NCI-H1092 (cell line): ENCODE measurements at places on chromosomes 2 and 18.
A peak's percentile ranks its signal among the peaks of the same experiment; 100 is the strongest.

DNA sequence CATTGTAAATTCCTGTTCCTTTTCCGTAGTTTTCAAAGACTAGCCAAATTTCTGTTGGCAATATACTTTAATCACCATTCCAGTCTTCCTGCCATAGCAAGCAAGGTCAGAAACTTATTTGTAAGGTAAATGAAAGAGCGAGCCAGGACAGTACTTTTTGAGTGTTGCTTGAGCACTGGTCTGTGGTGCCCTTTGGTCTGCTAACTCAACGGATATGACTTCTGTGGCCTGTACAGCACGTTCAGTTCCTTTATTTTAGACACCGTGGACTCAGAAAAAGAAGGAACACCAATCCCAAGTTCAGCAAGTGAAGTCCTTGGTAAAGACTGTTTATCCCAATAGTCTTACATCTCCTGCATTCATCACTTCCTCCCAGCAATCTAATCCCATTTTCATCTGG is 166.3 kb downstream of the MYO1B start:
- DNase-seq = no peak

- no peak for DNase-seq
Observed at GRCh38 chr2:188330316-188331053, 38.8 kb downstream of the GULP1 start.

DNA sequence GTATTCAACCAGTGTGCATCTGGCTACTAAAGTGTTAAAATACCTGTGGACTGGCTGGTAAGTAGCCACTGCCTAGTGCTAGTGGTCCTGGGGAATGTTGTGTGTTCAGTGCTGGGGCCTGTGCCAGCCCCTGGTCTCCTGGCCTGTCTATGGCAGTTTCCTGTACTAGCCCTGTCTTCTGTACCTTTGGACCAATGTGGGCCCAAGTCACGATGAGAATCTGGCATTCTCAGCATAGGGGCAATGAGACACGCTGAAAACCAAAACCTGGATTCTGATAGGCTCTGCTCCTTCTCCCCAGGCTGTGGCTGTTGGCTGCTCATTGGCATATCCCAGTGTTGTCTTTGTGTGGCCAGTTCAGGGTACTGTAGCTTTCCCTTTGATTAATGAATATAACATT is 170.4 kb downstream of the PTPRM start:
- no peak for DNase-seq

DNA sequence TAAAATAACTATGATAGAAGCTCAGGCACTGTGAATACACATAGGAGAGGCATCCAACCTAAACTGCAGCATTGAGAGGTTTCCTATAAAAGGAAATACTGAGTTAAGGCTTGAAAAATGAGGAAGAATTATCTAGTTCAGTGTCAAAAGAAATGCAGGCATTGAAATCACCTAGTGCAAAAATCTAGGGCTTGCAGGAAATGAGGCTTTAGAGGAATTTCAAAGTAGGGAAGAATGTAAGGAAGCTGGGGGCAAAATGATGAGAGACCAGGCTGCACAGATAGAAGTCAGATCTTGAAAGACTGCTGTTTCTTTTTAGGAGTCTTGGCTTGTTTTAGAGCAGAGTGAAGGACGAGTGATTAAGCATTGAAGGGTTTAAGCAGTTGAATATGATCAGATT is 28.1 kb upstream of the SCYGR2 start:
- DNase-seq = no peak

GRCh38 chr18:39845106-39845505 is 2109.9 kb upstream of the PIK3C3 start:
- no peak for DNase-seq

DNA sequence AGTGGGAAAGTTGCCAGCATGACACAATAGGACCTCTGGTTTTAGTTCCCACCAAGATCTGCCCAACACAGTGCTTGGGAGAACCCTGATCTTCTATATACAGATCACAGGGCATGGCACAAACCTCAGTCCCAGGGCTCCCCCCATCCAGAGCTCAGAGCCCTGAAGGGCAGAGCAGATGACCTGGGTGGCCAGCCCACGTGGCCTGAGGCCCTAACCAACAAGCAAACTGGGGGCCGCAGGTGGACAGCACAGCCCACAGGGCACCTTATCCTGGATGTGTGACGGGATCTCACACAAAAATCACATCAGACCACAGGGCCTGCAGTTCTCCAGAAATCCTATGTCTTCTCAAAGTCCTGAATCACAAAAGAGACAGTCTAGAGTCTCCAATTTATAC is 34.7 kb downstream of the CRACDL start:
- DNase-seq = no peak

DNA sequence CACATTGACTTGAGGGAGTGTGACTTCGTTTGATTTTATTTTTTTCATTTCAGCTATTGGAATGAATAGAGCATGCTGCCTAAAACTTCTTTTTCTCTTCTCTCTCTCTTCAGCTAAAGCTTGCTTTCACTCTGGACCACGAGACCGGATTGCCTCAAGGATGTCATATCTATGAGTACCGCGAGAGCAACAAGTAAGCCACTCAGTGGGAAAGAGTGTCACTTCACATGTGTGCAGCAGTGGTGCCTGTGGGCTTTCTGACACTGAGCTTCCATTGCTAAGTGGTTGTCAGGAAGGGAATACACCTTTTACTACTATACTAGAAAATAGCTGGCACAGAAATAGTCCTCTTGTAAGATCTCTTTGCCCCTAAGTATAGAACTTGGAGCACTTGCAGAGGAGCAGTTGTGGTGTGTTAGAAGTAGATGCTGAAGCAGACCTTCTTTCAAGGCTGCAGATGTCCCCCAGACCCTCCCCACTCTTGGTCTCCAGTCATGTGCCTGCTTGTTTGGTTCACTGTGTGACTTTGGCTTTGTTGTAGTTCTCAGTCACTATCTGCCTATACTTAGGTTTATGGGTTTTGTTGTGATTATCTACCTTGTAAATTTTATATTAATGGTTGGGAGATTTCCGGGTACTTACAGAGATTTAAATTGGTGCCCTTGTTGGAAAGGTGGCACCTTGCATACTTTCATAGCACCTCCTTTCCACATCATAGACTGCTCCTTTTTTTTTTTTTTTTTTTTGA is 78.5 kb upstream of the ALPP start:
- no peak for DNase-seq

GRCh38 chr2:146982393-146982846 is 862.4 kb upstream of the ACVR2A start:
- DNase-seq = no peak

DNA sequence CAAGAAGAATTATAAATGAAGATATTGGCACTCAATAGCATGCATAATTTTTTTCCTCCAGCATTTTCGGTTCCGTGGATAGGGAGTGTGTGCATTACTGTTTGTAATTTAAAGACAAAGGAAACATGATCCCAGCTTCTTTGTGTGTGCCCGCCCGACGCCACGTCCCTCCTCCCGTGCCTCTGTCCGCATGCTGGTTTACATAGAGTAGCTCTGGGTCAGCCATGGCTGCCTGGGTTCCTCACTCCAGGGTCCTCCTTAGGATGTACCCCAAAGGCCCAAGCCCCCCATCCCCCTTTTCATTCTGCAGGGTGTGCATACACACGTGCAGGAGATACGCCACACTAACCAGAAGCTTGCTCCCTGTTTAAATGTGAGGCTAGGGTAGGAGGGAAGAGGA is 214.7 kb downstream of the KLHL29 start:
- DNase-seq = peak; percentile 81

GRCh38 chr2:219573166-219573565 is 1.1 kb downstream of the INHA start:
- DNase-seq = no peak

DNA sequence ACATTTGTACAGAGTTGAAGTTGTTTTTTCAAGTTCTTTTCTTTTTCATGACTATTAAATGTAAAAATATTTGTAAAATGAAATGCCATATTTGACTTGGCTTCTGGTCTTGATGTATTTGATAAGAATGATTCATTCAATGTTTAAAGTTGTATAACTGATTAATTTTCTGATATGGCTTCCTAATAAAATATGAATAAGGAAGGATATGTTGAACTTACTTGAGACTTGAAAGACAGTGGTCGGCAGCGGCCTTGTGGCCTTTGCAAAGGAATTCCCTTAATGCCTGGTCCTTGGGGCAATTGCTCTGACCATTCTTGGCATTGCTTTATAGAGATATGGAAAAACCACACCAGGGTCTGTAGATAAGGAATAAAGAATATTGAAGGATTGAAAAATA is 25.9 kb upstream of the TMEM87B start:
- DNase-seq = no peak

DNA sequence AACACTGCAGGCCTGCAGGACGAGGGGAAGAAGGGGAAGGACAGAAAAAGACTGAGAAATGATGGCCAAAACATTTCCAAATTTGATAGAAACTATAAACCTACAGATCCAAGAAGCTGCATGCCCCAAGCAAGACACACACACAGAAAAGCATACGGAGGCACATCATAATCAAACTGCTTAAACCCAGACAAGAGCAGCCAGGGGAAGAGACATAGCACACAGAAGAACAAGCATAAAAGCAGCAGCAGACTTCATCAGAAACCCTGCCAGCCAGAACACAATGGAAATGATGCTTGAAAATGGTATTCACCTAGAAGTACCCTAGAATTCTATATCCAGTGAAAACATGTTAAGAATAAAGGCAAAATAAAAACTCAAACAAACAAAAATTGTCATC is 57.2 kb upstream of the RNU4ATAC start:
- no peak for DNase-seq

GRCh38 chr18:50356036-50356945 is 18.6 kb upstream of the SKA1 start:
- DNase-seq = no peak

- no peak for DNase-seq
Observed at GRCh38 chr2:8679567-8679826, 2.4 kb upstream of the ID2 start.

DNA sequence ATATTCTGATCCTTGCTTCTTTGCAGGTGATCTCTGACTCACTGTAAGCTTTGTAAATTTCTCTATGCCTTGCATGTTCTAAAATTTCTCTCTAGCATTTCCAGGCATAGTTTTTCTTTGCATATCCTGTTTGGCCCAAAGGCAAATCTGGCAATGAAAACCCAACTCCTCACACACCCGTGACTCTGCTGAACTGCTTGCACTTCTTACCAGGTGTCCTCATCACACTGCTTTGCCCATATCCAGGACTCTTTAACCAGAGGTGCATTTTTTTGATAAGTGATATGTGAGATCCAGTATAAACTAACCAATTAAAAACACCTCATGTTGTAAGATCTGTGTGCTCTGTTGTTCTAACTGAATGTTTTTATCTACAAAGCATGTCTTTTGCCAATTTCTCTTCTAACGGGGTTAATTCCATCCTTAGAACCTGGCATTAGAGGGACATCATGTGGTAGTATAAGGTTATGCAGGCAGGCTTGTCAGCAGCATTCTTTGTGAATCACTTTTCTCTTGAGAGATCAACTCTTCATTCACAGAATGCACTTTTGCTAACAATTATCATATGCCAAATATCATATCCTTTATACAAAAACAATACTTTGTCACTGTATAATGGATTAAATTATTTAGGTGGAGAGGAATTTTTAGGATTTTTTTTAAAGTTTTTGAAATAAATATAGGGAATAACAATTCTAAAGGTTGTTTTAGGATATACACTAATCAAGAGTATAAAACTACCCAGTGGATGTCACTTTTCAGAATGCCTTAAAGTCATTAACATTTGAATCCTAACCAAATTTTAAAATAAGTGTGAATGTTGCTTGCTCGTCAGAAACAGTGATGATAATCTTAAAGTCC is 20.8 kb upstream of the TMX3 start:
- DNase-seq = peak; percentile 1

DNA sequence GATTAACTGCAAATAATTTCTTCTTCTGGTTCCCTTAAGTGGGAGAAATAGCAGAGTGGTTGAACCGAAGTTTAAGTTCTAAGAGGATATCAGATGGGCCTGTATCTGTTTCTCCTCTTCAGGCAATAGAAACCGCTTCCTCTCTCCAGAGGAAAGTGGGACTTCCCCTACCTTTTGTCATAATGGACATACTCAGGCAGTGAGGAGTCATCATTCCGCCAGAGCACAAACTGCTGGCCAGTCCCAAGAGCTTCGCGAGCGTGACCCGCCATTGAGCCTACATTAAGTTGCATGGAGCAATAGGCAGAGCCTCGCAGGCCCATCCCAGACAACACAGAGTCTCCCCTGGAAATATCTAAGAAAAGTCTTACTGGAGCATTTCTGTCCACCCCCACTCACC is 158.9 kb downstream of the LDLRAD4 start:
- DNase-seq = no peak

DNA sequence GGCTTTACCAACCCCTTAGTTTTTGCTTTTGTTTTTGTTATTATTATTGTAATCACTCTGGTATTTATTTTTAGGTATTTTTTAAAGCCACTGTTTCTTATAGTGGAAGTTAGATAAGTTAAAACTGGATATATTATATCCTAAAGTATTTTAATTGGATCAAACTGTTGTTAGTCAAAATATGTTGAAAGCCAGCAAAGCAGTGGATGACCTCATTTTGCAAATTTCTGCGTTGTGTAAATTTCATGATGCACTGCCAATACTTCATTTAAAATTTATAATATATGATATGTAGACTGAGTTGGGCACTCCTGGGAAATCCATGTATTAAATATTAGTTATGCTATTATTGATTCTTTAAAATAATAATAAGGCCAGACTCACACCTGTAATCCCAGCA is 661.7 kb upstream of the NRXN1 start:
- no peak for DNase-seq

DNA sequence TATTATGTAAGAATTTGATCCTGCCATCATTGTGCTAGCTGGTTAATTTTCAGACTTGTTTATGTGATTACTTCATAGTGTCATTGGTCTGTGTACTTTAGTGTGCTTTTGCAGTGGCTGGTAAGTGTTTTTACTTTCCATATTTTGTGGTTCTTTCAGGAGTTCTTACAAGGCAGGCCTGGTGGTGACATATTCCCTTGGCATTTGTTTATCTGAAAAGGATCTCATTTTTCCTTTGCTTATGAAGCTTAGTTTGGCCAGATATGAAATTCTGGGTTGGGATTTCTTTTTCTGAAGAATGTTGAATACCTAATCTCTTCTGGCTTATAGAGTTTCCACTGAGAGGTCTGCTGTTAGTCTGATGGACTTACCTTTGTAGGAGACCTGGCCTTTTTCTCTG is 72.8 kb upstream of the MC4R start:
- no peak for DNase-seq

DNA sequence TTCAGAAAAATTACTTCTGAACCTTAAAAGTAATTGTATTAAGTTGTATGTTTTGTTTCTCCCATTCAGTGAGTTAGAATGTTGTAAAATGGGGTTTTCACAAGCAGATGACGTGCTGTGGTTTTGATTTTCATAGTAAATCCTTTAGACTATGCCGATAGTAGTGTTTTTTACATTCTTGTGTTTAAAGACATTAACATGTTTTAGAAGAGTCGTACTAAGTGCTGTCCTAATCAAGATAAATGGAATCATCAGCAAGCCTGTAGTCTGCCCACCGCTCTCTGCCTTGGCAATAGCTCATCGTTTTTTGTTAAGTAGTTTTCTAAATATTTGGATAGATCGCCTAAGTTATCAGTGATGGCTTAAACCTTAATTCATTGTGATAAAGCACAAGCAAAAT is 21.5 kb downstream of the PKP4 start:
- no peak for DNase-seq

- no peak for DNase-seq
Observed at GRCh38 chr2:32849456-32850194, 97.1 kb upstream of the LTBP1 start.
